NCI-H2029 treated with DMSO at 0.1 percent for 48 hours (cell line): ENCODE measurements at places on chromosomes 13 and 19.
A peak's percentile ranks its signal among the peaks of the same experiment; 100 is the strongest.

DNA sequence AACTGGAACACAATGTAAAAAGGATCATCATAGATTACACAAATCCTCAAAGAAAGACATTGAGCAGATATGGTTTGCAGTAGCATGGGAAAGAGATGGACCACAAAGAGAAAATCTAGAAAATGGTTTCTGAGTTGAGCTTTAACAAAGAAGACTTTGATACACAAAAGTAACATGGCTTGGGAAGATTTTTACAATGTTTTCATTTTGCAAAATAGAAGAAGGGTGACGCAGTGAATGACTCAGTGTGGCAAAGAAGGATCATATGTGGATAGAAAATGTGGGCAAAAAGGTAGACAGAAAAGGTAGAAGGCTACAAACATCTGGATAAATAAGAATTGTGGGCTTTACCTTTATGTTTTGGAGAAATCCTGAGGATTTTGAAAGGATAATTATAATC, 1220.5 kb downstream of the PCDH17 start:
- no peak for DNase-seq

DNA sequence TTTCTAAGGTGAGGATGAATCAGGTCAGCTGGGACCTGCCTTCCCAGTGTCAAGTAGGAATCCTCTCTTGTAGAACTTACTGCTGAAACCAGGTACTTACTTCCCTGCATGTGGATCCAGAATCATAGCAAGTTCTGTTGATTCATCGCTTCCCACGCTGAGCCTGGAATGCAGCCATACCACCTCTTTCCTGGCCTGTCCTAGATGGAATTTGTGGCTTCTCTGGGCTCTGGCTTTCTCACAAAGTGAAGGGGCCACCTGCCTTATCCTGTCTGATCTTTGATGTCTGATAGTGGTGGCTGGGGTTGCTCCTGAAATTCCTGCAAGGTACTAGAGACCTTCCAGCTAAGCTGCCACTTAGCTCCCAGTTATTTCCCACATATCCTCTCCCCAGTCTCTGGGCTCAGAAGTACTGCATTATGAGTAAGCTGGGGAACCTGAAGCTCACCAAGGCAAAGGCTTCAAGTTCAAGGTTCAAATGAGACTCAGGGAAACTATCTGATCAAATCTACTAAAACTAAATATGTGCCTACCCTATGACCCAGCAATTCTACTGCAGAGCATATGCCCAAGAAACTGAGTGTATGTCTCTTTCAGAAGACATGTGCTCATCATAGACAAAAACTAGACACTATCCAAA, 103.5 kb downstream of the SUCLA2 start:
- no peak for DNase-seq

DNA sequence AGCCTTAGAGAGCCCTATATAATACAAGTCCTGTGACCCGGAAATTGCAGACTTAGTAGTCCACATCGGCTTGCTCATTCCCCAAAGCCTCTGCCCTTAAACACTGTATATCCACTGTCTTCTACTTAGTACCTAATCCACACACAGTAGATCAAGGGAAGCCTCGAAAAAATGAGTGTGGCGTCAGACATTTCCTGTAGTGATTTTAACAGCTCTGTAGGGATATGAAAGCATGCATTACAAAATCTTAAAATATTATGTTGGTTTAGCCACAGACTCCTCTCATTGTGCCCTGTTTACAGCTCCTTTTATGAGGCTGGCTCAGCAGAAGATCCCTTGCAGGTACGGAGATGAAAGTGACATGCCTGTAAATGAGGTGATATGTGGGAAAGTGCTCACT, 416.3 kb downstream of the LIG4 start:
- DNase-seq, result peak; percentile 8

GRCh38 chr13:77233159-77233558, 93.7 kb downstream of the MYCBP2 start:
- DNase-seq, result no peak

- DNase-seq, result peak; percentile 15
Measured at GRCh38 chr13:78121459-78122348, 203.1 kb upstream of the EDNRB start.

- DNase-seq, result no peak
Measured at GRCh38 chr19:32828643-32829344, 40.8 kb downstream of the SLC7A9 start.

GRCh38 chr13:34076319-34076718, 258.4 kb downstream of the RFC3 start:
- DNase-seq, result no peak

DNA sequence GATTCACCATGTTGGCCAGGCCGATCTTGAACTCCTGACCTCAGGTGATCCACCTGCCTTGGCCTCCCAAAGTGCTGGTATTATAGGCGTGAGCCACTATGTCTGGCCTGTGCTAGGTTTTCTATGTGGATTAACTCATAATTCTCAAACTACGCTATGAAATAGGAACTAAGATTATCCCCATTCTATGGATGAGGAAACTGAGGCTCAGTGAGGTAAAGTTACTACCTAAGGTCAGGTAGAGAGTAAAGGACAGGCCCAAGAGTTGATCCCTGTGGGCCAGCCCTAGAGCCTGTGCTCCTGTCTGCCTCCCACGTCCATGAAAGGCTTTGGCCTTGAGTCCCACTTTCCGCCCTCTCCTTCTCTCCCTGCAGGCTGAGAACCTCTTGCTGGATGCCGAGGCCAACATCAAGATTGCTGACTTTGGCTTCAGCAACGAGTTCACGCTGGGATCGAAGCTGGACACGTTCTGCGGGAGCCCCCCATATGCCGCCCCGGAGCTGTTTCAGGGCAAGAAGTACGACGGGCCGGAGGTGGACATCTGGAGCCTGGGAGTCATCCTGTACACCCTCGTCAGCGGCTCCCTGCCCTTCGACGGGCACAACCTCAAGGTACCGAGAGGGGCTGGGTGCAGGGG, 20.1 kb downstream of the MARK4 start:
- no peak for DNase-seq

DNA sequence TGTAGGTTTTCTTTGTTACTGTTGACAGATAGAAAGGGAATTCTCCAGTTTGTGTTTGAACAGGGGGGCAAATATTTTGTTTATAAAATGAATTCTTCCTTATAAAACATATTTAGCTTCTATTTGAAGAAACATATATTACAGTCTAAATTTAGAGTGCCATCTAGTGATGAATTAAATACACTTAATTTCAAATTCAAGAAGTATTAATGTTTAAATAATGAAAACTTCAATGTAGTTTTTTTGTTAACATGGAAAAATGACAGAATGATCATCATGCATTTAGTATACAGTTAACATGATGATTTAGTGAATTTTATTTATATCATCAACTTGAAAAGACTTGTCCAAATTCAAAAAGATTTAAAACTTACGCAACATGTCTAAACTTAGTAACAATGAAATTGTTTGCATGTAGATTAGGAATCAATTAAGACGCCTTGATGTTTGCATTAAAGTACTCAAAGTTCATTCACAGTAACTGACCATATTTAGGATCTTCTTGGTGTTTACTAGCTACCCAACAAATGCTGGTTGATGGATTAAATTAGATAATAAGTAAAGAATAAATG, 765.9 kb upstream of the SLITRK1 start:
- DNase-seq, result no peak

DNA sequence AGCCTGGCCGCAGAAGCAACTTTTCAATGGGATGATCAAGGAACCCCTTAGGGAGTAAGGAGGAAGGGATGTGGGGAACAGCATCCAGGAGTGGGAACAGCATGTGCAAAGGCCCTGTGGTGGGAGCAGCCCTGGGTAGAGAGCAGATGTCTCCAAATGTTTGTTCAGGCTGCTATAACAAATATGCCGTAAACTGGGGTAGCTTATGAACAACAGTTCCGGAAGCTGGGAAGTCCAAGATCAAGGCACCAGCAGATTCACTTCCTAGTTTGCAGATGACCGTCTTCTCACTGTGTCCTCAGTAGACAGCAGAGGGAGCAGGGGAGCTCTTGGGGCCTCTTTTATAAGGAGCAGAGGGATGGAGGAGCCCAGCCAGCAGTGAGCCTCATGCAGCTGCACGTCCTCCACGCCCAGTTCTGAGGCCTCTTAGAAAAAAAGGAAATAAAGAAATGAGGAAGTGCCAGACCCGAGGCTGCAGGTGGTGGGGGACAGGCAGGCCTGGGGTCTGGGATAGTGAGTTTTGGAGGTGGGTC, 4.2 kb upstream of the LRRC25 start:
- no peak for DNase-seq

GRCh38 chr13:39110518-39111097, 72.4 kb downstream of the NHLRC3 start:
- DNase-seq, result no peak

DNA sequence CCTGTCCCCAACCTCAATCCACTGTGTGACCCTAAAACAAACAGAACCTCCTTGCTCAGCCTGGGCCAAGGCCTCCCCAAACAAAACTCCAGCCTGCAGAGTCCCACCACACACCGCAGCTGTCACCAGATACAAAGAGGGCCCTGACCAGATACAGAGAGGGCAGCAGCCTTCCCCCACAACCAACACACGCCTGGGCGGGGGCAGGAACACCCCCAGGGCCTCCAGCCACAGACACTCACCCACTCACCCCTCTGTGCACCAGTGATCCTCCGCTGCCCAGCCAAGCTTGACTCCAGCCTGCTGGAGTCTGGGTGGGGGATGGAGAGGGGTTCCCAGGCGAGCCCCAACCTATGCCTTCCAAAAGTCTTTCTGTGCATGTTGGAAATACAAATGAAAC, 5.9 kb upstream of the CIRBP start:
- no peak for DNase-seq

DNA sequence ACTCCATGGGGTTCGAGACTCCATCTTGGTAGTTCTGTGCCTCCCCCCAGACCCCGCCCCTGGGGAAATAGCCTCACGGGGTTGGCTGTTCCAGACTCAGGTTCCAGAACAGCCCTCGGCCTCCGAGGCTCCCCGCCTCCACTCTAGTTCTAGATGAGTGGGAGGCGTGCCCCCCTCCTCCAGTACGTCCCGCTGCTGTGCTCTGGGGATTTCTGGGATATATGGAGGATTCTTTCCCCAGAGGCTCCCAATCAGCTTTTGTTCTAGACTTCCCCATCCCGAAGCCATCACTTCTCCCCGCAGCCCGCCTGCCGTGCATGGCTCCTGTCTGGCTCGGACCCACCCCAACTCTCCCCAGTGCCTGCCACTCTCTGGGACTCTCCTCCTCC, 1.9 kb upstream of the CACNG7 start:
- DNase-seq, result no peak

GRCh38 chr19:28726533-28727479, 486.1 kb downstream of the UQCRFS1 start:
- no peak for DNase-seq

GRCh38 chr19:42330241-42330711, 4.8 kb downstream of the MEGF8 start:
- DNase-seq, result peak; percentile 5

DNA sequence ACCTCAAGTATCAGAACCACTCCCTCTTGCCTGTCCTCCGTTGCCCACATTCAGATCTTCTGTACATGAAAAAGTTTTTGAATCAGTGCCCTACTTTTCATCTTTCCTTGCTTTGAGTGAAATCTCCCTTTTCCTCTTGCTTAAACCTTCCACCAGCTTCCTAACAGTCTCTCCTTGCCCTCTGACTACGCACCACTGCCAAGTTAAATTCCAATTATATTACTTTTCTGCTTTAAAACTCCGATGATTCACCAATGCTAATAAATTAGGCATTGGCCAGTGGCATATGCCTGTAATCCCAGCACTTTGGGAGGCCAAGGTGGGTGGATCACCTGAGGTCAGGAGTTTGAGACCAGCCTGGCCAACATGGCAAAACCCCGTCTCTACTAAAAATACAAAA, 30.7 kb upstream of the RFXAP start:
- no peak for DNase-seq

DNA sequence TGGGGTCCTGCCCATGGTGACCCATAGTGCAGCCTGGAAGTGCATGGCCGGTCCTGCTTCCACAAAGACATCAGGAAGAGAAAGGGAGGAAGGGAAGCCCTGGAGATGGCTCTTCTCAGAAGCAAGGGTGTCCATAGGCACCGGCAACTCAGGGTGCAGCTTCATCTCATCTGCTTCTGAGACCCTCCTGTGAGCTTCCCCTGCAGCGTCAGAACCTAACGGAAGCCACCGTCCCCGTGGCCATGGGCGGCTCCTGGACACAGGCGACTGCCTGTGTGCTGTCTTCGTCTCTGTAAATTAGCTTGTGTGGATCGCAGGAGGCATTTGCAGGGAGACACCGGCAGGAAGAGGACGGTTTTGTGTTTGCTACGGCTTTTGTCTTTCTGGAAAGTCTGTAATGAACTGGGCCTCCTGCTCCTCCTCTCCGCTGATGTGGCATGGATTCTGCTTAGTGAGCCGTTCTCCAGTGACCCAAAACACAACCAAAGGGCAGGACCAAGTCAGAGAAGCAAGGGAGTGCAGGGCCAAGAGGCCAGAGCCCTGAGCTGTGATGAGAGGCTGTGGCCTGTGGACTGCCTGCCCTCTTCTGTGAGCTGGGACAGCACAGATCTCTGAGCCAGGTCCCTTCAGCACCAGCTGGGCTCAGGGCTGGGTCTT, 2.5 kb downstream of the ATP4B start:
- DNase-seq, result no peak

- DNase-seq, result no peak
Measured at GRCh38 chr19:6532244-6532999, 1.6 kb downstream of the TNFSF9 start.

DNA sequence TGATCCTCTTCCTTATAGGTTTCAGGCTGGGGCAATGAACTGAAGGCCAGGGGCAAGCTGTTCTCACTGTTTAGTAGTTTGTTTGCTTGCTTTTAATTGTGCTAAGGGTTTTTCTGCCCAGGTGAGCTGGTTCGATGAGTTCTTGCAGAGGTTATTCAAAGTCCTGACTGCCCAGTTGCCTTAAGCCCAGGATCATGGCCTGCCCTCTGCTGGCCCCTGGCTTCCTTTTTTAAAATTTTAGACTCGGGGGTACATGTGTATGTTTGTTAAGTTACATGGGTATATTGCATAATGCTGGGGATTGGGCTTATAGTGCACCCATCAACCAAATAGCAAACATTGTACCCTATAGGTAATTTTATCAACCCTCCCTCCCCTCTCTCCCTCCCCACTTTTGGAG, 65.7 kb downstream of the ZNF536 start:
- DNase-seq, result no peak

- no peak for DNase-seq
Measured at GRCh38 chr19:35346193-35347052, 1.3 kb upstream of the FFAR1 start.

GRCh38 chr19:32570081-32570785, 10.8 kb upstream of the PDCD5 start:
- no peak for DNase-seq

DNA sequence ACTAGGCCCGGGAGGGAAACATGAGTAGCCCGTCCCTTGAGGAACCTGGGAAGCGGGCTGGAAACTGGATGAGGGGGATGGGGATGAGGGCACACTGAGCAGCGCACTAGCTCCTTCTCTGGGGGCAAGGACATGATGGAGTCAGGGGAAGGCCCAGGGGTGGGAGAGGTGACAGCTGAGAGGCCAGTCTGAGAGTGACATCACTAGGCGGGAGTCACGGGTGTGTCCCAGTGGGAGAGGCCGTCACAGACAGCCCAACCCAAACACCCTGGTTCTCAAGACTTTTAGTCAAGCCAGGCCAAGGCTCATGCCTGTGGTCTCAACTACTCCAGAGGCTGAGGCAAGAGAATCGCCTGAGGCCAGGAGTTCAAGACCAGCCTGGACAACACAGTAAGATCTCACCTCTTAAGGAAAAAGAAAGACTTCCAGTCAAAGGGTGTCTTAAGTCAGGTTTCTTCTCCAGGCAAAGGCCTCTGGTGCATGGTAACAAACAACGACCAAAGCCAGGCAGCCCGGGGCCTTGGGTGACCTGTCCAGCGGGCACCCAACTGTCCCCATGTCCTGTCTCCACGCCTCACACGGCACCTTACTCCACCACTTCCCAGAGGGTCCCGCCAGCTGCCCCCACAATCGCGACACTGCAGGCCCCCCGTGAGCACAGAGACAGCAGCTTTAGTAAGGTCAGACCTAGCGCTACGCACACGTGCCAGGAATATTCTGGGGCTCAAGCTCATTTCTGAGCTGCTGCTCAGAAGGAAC, 25.5 kb upstream of the TIMM44 start:
- no peak for DNase-seq
